ENCODE measurements at places on chromosomes 7 and 10.

DNA sequence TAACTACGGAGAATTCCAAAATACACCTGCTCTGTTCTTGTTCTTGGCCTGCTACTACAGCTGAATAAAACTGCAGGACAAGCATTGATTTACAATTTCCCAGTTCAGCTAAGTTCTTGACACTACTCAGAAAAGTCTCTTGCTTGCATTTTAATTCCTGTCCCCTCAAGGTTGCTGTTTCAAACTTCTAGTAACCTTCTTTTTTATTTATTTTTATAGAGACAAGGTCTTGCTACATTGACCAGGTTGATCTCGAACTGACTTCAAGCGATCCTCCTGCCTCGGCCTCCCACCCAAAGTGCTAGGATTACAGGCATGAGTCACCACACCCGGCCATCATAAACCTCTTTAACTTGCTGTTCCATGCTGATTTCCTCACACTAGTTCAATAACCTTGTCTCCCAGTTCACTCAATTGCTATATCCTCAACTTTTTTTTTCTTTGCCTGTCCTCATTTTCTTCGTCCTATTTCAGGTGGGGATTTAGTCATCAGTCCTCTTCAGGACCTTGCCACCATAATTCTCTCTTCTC, 79.9 kb downstream of the ARHGAP21 start:
- no peak for DNase-seq

DNA sequence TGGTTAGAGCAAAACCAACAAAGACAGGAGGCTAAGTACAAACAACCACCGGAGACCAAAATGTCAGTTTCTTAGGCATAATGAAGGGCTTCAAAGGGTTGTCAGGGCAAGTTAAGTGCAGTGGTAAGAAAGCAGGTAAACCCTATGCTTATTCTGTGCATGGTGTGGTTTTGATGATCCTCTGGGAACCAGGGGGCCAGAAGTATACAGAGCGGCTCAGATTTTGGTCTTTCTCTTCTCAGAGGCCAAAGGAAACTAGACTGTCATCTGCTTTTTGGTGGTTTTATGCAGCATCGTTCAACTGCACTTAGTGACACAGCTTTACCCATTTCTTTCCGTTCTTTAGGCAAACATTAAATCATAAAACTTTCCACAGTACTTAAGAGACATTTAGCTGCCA, 332.7 kb upstream of the CELF2 start:
- DNase-seq = no peak

- DNase-seq = no peak
These were observed 22.1 kb downstream of the CLDN12 start for GRCh38 chr7:90425376-90425775.

GRCh38 chr10:615583-616152, 73.8 kb downstream of the DIP2C start:
- DNase-seq = no peak

All from activated CD4-positive, alpha-beta T cell treated with anti-CD3 and anti-CD28 coated beads for 36 hours (primary cell).